ENCODE measurements at places on chromosomes 12 and 14. TPM values are rescaled to one million over a fixed set of nuclear protein-coding genes. Genes with fewer than 3 reads are reported as not detected.

The LHX5 gene
- polyA plus RNA-seq: not detected

The KLRB1 gene
- polyA plus RNA-seq: 7.0 TPM

The HSPB8 gene
- 24.5 TPM for polyA plus RNA-seq

The NFE2 gene
- 1.9 TPM for polyA plus RNA-seq

The CCDC88C gene
- polyA plus RNA-seq: 46.7 TPM

All from left renal pelvis (tissue), 4 donors.